Right ventricle myocardium superior (tissue), 1 donor: ENCODE measurements at places on chromosomes 12 and 14.

DNA sequence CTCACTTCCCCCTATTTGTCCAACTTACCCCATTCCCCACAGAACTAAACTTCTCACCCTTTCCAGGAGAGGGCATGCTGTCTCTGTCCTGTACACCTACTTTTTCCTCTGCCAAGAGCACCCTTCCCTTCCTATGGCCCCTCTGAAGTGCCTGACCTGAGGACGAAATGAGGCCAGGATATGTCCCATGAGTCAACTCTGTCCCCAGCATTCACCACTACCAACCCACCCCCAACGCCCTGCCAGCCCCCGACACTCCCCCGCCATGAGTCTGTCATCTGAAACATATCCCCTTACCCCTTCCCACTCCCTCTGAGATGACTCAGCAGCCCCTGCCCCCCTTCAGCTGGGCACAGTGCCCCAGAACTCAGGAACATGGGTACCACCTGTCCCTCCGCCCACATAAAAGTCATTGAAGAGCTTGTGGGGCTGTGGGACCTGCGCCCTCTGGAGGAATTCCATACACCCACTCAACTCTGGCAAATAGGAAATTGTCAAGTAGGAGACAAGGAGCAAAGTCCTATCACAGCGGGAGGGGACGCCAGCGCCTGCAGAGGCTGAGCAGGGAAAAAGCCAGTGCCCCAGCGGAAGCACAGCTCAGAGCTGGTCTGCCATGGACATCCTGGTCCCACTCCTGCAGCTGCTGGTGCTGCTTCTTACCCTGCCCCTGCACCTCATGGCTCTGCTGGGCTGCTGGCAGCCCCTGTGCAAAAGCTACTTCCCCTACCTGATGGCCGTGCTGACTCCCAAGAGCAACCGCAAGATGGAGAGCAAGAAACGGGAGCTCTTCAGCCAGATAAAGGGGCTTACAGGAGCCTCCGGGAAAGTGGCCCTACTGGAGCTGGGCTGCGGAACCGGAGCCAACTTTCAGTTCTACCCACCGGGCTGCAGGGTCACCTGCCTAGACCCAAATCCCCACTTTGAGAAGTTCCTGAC, 26.3 kb downstream of the ITGA7 start:
- peak; percentile 77 for DNase-seq

GRCh38 chr14:80323038-80323665, 111.8 kb upstream of the DIO2 start:
- no peak for DNase-seq

GRCh38 chr12:1528791-1529190, 65.6 kb downstream of the FBXL14 start:
- no peak for DNase-seq

DNA sequence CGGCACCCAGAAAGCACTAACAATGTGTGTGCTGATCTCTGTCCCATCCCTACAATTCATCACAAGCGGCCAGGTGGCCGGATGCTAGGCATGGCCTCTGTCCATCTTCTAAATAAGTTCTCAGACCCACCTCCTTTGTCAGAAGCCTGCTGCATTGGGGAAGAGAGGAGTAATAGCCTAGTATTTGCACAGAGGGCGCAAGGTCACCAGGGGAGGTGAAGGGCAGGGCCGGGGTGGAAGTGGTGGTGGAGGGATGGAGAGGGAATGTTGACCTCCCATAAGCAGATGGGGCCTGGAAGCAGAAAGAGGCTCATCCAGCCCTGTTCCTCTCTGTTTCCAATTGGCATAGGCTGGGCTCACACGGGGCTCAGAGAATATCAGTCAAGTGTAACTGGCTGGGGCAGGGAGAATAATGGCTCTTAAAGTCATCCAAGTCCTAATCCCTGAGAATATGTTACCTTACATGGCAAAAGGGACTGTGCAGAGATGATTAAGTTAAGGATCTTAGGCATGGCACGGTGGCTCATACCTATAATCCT, 6.9 kb downstream of the RILPL1 start:
- DNase-seq, result no peak

GRCh38 chr12:54000116-54001114, at the start of gene HOXC9:
TSS of gene HOXC9 (plus strand) at chr12:54000161. CDS start at chr12:54000189, 28 bp downstream.
- no peak for DNase-seq

DNA sequence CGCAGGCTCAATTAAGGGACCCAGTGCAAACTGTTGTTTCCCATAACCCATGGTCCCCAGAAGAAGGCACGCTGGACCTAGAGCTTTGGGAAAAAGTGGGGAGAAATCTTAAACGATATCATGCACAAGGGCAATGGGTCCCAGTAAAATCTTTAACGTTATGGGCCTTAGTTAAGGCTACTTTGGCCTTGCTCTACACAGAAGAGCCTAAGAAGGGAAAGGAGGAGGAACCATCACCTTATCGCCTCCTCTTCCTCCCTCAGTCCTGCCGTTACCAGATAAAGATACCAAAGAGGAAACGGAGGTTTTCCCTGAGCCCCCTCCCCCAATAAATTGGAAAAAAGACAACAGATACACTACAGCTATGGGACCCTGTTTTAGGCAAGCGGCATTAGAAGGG, 116.9 kb downstream of the PPHLN1 start:
- no peak for DNase-seq
